Thoracic aorta endothelial cell (primary cell): ENCODE measurements at places on chromosomes 5 and 9. TPM values are rescaled to one million over a fixed set of nuclear protein-coding genes. Genes with fewer than 3 reads are reported as not detected.

SUB1 gene
- total RNA-seq, result 371 and 389 TPM in 2 replicates

SNCAIP gene
- 23.0 and 23.1 TPM in 2 replicates for total RNA-seq

ZNF608 gene
- total RNA-seq, result 14.6 and 21.0 TPM in 2 replicates

SLC45A2 gene
- not detected in 2 replicates for total RNA-seq

S100Z gene
- total RNA-seq, result not detected in 2 replicates

CTXN3 gene
- not detected in 2 replicates for total RNA-seq

PCDHA10 gene
- total RNA-seq, result 0.07 and 0.27 TPM in 2 replicates

PROB1 gene
- total RNA-seq, result 1.7 and 3.2 TPM in 2 replicates

SLCO6A1 gene
- not detected in 2 replicates for total RNA-seq

SPAG8 gene
- 0.13 and 0.22 TPM in 2 replicates for total RNA-seq

TNFAIP8 gene
- 12.8 and 14.9 TPM in 2 replicates for total RNA-seq

DOCK8 gene
- total RNA-seq, result 0.80 and 1.3 TPM in 2 replicates

DAB2 gene
- total RNA-seq, result 186 and 237 TPM in 2 replicates

SAXO1 gene
- total RNA-seq, result under 0.01 TPM in 1 of 2 replicates, not detected in the other

SHROOM1 gene
- 5.3 and 8.5 TPM in 2 replicates for total RNA-seq

CCDC171 gene
- 2.1 and 2.9 TPM in 2 replicates for total RNA-seq

PCDHB8 gene
- 0.07 and 0.13 TPM in 2 replicates for total RNA-seq

SMIM32 gene
- not detected in 2 replicates for total RNA-seq

PCDHGA12 gene
- 10.8 and 12.6 TPM in 2 replicates for total RNA-seq

IL5 gene
- total RNA-seq, result not detected in 2 replicates

SIGMAR1 gene
- 73.8 and 123 TPM in 2 replicates for total RNA-seq

HACD4 gene
- 1.1 and 2.2 TPM in 2 replicates for total RNA-seq

F12 gene
- 1.7 and 1.9 TPM in 2 replicates for total RNA-seq

CARD6 gene
- 44.7 and 45.9 TPM in 2 replicates for total RNA-seq

NMUR2 gene
- total RNA-seq, result not detected in 2 replicates

MRPL50 gene
- 19.5 and 20.3 TPM in 2 replicates for total RNA-seq

CDX1 gene
- not detected in 2 replicates for total RNA-seq

FGFR4 gene
- total RNA-seq, result 1.9 and 4.2 TPM in 2 replicates

SMIM33 gene
- total RNA-seq, result 0.13 TPM in 1 of 2 replicates, not detected in the other

DPM2 gene
- 12.2 and 16.2 TPM in 2 replicates for total RNA-seq

IGFBPL1 gene
- 0.13 and 0.29 TPM in 2 replicates for total RNA-seq

GDNF gene
- under 0.01 TPM in 1 of 2 replicates, not detected in the other for total RNA-seq

TXNDC8 gene
- not detected in 2 replicates for total RNA-seq

PCDH12 gene
- 35.1 and 38.1 TPM in 2 replicates for total RNA-seq

LECT2 gene
- total RNA-seq, result not detected in 2 replicates

SLC27A4 gene
- total RNA-seq, result 29.3 and 33.7 TPM in 2 replicates

FCHO2 gene
- 23.9 and 30.9 TPM in 2 replicates for total RNA-seq
